ENCODE measurements at places on chromosomes 3 and 15.

GRCh38 chr3:114370537-114371174 is 76.8 kb downstream of the TIGIT start:
- DNase-seq, result no peak

DNA sequence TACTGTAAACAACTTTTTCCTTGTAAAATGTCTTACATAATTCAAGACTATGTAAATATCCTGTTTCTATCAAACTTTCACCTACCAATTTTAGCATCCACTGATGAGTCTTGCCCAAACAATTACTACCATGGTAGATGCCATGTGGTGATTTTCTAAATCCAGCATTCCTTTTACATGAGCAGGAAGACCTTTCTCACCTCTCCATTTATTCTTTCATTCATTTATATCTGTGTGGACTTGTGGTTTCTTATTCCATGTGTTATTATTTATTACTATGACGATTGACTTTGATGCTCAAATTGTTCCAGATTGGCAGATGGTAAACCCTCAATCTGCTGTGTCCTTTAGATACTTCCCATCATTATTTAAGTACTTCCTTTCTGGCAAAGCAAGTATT is 62.4 kb downstream of the IFT57 start:
- peak; percentile 35 for DNase-seq

- no peak for DNase-seq
Observed at GRCh38 chr3:181230258-181230657, 240.7 kb upstream of the DNAJC19 start.

DNA sequence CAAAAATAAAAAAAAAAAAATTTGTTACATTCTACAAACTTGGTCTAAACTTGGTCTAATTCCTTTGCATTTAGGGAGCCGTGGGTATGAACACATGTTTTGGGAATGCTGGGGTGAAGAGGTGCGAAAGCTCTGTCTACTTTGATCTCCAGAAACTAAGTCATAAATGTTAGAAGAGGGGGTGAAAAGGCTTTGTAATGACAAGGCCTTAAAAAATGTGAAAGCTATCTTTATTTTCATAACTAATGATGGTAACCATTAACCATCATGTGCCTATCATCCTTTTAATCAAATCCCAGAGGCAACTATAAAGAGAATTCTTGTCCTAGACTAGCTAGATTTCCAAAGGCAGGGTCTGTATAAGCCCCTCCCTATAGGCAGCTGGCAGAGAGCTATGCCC is 60.9 kb downstream of the PRICKLE2 start:
- peak; percentile 23 for DNase-seq

GRCh38 chr15:52183562-52184173 is 7.5 kb downstream of the GNB5 start:
- peak; percentile 70 for DNase-seq

- DNase-seq, result peak; percentile 55
Observed at GRCh38 chr3:77329116-77329515, 289.2 kb downstream of the ROBO2 start.

GRCh38 chr3:113104357-113105092 is 106.8 kb upstream of the BOC start:
- DNase-seq, result no peak

DNA sequence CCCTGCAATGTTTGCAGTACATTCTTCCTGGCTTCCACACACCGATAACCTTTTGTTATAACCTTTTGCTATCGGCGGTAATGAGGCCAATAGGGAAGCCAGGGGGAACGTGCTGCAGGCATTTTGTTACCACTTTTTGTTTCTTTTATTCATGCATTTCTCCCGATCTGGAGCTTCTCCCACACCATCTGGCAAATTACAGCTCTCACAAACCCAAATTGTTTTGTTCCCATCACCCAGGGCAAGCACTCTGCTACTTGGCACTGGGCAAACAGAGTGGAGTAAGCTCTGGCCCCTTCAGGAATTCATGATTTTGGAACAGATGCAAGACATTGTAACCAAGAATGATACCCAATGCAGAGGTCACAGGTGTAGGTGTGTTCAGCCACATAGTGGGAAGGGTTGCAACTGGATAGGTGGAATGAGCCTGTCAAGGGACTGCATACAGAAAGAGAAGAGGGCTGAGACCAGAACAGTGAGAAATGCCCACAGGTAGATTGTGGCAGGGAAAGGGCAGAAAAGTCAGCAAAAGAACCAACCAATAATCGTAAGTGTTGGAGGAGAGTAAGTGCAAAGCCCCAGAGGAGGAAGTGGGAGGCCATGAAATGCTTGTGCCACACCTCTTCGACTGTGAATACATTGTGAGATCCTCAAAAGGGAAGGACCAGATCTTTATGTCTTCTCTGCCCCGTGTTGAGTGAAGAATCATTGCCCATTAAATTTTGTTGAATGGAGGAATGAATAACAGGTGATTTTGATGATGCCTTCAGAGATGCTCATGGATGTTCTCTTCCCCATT is 45.8 kb downstream of the PARP15 start:
- DNase-seq, result no peak

- DNase-seq, result no peak
Observed at GRCh38 chr3:150751781-150752263, 11.1 kb downstream of the SIAH2 start.
